Fibroblast of villous mesenchyme (primary cell): ENCODE measurements at places on chromosomes 6 and 20.

DNA sequence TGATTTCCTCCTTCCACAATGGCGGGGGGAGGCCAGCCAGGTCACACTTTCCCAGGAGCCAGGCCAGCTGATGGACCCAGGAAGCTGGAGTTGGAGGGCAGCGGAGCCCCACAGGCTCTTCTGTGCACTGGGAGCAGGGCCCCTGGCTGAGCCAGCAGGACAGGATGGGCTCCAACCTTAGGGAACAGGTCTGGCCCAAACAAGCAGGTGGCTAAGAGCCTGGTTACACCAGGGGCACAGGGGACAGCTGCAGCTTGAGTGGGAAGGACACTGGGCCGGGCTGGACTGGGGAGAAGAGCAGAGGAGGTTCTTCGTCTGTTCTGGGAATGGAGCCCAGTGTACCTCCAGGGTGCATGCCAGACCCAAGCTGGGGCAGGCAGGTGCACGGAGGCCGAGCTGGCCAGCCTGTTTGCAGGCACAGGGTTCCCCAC lies 102.3 kb downstream of the DLL1 start:
- DNase-seq, result no peak

- no peak for DNase-seq
Measured at GRCh38 chr20:3690413-3690812, 8.6 kb upstream of the ADAM33 start.

GRCh38 chr6:10177704-10178103 lies 237.2 kb downstream of the TFAP2A start:
- DNase-seq, result no peak

GRCh38 chr6:152364866-152365265 lies 272.3 kb downstream of the SYNE1 start:
- DNase-seq, result no peak

DNA sequence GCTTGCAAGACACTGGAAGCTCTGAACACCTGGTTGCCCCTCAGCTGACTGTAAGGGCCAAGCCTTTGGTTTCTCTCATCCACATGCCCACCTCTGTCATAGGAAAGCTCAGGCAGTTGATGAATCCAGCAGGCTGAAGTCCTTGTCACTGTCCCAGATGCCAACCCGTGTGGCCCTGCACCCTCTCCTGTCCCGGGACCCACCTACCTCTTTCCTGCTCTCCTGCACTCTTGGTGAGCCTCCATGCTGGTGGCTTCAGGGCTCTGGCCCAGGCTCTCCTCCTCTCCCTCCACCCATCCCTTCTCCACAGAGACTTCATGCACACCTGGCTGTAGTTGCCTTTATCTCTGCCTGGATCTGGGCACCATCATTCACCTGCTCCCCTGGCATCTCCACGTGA lies 4.0 kb upstream of the GID8 start:
- no peak for DNase-seq

DNA sequence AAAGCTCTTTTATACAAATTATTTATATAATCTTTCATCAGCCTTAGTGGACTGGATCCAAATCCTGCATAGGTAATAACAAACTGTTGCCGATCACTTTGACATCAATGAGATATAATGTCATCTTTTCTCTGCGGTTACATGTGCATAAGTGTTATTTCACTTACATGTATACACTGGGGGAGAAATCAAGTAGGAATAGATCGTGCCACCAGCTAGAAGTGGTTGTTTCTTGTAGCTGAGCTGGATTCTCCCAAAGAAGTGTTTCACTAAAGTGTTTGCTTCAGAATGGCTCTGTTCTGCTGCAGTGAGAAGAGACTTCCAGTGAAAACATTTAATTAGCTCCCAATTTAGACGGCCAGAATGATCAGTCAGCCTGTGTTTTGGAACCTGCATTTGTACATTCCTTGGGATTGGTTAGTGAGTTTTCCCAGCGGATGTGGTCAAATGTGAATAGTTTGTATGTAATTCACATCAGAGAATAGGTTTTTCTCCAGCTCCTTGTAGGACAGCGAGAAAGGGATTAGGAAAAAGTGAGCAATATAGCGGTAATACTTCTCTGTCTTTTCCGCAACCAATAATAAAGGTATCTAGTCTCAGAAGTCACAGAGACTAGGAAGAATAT lies 163.1 kb upstream of the CCN2 start:
- no peak for DNase-seq

GRCh38 chr20:4573564-4574355 lies 147.9 kb upstream of the PRND start:
- DNase-seq, result peak; percentile 94

GRCh38 chr6:137443901-137444300 lies 50.3 kb downstream of the OLIG3 start:
- DNase-seq, result no peak

DNA sequence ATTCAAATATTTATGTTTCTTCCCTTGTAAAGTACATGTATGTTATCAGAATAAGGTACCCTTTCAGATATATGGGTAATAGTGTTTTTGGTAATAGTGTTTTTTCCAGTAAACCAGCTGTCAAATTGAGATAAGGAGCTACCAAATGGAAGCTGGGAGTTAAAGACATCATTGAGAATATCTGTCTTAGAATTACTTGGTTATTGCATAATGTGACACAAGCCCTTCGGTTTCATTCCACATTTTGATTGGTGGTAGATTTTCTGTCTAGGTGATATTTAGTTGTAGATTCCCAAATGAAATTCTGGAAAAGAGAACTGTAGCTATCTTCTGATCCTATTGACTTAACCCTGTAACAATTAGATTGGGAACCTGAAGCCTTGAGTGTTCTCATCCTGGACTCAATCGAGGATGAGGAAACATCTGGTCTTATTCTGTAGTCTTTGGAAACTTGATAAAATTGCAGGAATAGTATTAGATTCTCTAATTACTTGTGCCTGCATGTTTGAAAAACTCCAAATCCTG lies 75.1 kb upstream of the SYNJ2 start:
- peak; percentile 16 for DNase-seq

DNA sequence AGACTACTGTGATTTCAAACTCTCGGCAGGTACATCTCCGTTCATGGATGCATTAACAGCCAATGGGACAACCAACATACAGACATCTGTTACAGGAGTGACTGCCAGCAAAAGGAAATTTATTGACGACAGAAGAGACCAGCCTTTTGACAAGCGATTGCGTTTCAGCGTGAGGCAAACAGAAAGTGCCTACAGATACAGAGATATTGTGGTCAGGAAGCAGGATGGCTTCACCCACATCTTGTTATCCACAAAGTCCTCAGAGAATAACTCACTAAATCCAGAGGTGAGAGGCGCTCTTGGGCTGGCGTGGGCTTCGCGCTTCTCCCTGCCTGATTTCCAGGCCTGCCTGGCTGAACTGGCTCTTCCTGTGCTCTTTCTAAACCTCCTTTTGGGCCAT lies 68.4 kb downstream of the RPP40 start:
- DNase-seq, result no peak

DNA sequence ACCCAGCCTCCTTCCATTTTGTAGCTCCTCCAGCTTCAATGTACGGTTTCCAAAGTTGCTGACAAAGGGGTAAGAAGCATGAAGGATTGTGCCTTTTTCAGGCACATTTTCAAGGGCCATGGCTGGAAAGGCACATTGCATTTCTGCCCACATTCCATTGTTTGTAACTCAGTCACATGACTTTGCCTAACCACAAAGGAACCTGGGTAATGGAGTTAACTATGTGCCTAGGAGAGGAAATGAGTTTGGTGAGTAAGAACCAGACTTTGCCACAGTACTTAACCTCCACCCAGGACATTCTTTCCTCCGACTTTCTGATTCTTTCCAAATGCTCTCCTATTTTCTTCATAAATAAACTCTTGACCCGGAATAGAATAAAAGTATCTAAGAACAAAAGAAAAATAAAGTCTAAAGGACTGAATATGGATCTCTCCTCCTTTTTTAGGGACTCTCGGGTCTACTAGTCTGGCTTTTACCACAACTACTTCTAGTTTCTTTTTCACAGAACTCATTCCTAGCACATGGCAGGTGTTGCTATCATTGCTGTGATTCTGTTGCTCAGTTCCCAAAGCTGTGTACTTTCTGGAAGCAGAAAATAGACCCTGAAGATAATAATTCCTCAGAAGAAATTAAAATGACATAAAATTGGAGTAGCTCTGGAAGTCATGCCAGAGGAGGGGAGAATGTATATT lies 81.5 kb upstream of the ISM1 start:
- no peak for DNase-seq

DNA sequence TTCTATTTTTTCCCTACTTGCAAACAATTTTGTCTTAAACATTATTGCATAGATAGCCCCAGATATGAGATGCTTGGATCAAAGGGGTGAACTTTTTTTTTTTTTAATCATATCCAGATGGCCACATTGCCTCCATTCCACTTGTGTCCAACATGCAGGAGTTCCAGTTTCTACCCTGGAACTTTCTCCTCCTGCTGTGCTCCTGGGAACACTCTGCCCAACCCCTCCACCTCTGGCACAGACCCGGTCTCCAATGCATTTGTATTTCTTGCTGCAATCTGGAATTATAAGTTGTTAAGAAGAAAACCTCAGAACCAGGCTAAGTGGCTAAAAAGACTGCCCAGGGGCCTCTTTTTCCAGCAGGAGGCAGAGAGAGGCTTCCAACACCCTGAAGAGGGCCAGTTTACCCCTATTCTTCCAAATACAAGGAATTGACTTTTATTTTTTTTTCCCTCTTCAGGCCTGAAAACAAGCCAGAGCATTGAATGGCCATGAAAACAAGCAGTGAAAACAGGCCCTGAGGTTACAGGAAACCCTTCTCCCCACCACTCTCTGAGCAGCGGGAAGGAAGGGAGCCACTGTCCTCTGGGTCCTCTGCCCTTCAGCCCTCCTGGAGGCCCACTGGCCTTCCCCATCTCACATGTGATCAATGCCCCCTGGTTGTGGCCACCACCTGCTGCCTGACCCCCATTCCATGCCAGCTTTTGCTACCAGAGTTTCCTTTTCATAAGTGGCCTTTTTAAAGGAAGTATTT lies 44.3 kb downstream of the PDYN start:
- no peak for DNase-seq

GRCh38 chr6:41028561-41029412 lies 10.2 kb downstream of the UNC5CL start:
- peak; percentile 2 for DNase-seq

DNA sequence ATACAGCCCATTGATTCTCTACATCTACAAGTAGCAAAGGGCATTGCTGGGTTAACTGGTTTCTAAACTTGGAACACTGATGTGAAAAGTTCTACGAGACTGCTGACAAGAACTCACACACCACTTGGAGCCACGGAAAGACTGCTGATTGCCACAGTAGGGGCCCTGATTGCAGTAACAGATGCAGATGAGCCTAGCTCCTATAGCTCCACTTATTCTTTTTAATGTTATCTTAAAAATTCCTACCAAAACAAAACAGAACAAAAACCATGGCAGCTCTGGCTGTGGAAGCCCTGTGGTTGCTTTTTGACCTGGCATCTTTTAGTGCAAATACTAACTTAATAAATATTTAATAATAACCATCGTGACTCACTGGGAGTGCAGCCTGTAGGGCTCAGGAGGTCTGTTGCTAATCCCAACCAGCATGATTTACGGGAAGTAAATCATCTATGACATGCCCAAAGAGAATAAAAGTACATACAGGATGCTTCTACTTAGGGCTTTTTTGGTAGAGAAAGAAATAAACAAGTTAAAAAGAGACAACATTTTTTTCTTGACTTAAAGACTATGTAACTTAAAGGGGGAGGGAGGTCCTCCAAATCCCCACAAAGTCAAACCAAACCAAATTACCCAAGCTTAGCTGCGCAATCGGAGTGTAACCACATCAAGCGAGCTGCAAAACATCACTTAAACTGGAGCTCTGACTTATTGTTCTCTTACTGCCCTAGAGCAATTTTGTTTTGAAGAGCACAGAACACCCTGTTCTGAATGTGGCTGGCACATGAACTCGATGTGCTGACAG lies 87.2 kb downstream of the FKBP5 start:
- peak; percentile 98 for DNase-seq

DNA sequence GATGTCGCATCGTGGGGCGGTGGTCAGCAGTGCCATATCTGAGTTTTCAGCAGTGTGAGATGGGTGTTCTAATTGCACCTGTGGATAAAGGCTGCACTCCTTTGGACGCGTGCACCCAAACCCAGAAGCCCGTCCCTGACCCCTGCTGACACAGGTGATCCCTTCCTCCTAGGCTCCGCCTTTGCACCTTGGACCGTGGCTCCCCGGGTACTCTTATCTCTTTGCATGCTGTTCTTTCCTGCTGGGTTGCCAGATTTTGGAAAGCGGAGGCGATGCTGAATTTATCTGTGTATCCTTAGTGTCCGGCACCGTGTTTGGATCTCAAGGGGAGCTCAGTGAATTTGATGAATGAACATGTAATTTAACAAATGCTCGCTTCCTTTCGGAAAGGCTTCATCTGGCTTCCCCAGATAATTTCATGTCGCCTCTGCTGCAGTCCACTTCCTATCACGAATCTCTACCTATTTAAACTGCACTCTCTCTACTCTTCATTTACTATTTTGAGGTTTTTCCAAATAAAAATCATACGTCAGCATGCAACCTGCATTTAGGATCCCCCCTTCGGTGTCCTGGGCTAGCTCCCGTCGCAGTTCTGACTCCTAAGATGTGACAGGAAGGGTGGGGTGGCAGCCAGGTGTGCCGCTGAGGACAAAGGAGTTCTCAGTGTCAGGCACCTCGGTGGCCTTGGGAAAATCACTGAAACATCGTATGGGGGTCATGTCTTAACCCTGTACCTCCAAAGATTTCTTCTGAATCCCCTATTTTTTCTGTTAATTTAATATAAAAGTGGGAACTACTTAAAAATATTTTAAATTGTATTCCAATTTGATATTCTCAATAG lies 753 bp upstream of the PERP start:
- no peak for DNase-seq

DNA sequence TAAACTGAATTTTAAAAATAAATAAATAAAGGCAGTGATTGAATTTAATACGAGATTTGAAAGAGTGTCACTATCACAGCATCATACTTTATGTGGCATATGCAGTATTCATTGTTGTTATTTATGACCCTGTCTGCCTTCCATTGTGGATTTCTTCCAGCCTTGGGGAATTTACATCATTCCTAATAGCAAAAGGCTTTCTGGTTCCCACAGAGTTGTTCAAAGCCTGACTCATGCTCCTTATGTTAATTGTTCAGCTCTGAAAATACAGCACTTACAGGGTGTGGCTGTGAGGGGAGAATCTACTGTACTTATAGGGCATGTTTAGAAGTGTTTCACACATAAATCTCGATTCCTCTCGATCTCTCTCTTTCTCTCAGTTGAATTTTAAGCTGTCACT lies 54.4 kb downstream of the JAG1 start:
- peak; percentile 96 for DNase-seq

- no peak for DNase-seq
Measured at GRCh38 chr6:44162876-44163625, 4.4 kb downstream of the CAPN11 start.

GRCh38 chr6:55974688-55975087 lies 99.3 kb upstream of the BMP5 start:
- DNase-seq, result no peak

- DNase-seq, result no peak
Measured at GRCh38 chr6:90401933-90402830, 105.5 kb upstream of the BACH2 start.

DNA sequence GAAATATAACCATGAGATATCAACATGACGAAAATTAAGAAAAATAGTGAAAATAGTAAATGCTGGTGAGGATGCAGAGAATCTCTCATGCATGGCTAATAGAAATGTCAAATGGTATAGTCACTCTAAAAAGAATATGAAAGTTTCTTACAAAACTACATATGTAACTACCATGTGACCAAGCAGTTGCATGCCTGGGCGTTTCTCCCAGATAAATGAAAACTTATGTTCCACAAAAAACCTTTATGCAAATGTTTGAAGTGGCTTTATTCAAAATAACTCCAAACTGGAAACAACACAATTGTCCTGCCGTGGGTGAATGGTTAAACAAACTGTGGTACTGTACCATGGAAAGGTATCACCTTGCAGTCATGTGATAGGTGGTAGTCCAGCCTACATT lies 112.4 kb downstream of the HDGFL1 start:
- DNase-seq, result no peak
